ENCODE measurements at places on chromosomes 6 and 20. TPM values are rescaled to one million over a fixed set of nuclear protein-coding genes. Genes with fewer than 3 reads are reported as not detected.

Gene OXT
- not detected for total RNA-seq

GRCh38 chr6:144657691-144658090 lies 372.6 kb downstream of the UTRN start:
- no peak for DNase-seq

- DNase-seq, result peak; percentile 93
These were observed 2.6 kb downstream of the BLCAP start for GRCh38 chr20:37524859-37525708.

DNA sequence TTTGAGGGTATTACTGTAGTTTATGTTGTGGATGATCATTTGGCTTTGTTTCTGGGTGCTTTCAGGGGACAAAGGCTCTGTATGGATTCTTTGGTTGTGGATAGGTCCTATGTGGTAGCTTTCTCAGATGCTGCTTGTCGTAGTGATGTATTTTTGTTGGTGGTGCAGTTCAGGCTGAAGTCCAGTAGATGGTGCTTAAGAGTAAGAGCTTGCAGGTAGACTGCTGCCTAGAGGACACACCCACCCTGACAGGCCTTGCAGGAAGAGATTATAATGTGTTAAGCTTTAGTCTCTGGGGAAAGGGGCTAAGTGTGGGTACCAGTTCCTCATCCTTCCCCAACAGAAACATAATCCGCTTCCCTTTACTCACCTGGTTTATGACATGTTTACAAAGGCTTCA lies 62.6 kb upstream of the ADGRB3 start:
- DNase-seq, result no peak

Gene RHAG
- not detected for total RNA-seq

- DNase-seq, result no peak
These were observed 128.4 kb upstream of the PLN start for GRCh38 chr6:118419448-118420394.

- DNase-seq, result no peak
These were observed 9.7 kb downstream of the RPS6KA2 start for GRCh38 chr6:166617359-166617758.

DNA sequence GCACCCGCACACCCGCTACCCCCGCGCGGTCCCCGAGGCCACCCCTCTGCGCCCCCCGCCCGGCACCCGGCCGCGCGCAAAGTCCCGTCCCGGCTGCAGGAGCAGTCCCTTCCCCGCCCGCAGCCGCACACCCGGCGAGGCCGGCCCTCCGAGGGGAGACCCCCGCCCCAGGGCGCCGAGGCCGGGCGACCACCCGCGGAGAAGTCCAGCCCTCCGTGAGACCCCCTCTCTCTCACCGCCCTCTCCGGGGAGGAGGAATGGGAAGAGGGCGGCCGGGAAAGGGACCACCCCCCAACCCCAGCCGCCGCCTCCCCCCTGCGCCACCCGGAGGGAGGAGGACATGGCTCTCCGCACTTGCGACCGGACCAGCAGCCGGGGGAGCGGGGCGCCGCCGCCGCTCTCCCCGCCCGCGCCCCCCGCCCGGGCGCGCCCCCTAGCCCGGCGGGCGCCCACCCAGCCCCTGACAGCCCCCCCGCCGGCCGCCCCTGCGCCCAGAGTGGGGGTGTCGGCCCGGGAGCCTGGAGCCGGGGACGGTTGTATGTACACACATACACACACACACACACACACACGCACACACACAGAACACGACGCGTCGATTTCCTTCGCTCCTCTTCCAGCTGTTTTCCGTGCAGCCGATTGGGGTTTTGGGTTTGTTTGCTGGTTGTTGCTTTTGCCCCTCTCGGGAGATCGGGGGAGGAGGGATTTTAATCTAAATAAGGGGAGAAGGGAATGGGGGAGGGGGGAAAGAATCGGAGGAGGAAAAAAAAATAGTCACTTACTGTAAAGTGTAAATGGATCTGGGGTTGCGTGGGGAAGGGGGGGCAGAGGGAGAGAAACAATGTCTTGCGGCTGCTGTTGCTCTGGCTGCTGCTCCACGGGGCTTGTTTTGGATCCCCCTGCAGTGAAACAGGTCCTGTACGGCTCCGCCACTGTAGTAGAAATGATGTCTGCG lies at the start of gene ATXN1:
Gene ATXN1 (minus strand): TSS at position 945 of the 955 bp plus-strand sequence.
- peak; percentile 66 for DNase-seq

Gene PTP4A1
- 15.1 TPM for total RNA-seq

Gene CCN6
- 0.24 TPM for total RNA-seq

DNA sequence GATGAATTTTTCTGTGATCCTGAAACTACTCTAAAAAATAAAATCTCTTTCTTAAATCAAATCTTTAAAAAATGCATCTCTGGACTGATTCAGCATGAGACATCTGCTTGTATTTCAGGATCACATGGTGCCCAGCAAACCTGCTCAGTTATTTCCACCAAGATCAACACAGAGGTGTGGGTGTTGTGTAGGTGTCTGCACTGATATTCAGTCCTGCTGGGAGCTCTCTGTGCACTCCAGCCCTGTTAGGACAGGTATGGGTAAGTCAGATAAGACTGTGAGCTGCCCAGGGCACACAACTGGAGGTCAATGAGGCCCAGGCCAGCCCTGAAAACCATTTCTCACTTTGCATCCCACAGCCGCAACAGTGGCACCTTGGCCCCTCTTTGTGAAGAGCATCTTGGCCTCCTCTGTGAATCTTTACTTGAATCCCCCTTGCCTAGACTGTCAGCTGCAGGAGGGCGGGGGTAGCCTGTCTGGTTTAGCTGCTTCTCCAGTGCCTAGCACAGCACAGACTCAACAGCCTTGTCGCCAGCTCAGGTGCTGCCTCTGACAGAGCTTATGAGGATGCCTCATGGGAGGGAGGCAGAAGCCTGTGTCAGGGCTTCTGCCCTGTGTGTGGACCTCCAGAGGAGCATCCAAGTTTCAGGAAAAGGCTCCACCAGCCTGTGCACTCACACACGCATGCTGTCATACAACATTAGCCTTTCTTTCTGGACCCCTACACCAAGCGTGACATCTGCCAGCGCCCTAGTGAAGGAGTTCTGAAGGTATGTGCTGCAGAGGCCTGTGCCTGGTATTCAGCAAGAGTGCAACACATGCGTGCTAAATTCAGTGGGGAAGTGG lies 187.6 kb upstream of the CST7 start:
- no peak for DNase-seq

GRCh38 chr6:150177259-150177951 lies 34.6 kb downstream of the PPP1R14C start:
- no peak for DNase-seq

Gene CLPSL2
- not detected for total RNA-seq

Gene LY86
- total RNA-seq, result not detected

Gene NKX2-2
- not detected for total RNA-seq
